Fibroblast of pulmonary artery (primary cell): ENCODE measurements at places on chromosomes 2 and 18.
A peak's percentile ranks its signal among the peaks of the same experiment; 100 is the strongest.

- peak; percentile 76 for DNase-seq
These were observed 36.2 kb downstream of the ASB1 start for GRCh38 chr2:238462782-238463396.

- DNase-seq = peak; percentile 4
These were observed 73.9 kb downstream of the LBH start for GRCh38 chr2:30305235-30305634.

- DNase-seq = no peak
These were observed 32.4 kb upstream of the EML4 start for GRCh38 chr2:42136782-42137124.

DNA sequence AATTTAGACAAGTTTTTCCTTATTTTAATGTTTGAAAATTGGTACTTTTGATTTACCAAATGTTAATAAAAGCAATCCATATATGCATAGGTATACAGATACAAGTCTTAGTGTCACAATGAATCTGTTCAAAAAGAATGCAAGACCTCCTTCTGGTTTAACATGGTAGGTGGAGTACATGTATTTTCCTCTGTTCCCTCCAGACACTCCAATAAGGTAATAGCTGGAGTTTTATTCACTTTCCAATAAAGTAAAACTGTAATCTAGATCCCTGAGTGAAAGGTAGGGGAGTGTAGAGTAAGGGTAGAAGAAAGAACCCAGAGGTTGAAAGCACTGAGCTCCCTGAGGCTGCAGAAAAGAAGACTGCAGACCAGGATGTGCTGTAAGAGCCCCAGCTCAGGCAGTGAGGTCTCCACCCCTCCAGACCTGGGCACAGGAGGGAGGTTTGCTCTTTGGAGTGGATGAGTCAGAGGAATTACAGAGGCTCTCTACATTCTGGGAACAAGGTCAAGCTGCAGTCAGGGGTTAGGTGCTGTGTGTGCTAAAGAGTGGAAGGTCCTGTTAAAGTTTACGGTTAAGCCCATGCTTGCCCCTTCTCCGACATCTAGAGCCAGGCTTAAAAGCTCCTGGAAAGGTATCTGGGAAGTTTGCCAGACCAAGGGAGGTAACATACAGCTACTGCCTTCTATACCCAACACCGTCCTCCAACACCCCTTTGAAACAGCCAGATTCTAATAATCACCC is 27.6 kb upstream of the STAT1 start:
- DNase-seq = peak; percentile 33

DNA sequence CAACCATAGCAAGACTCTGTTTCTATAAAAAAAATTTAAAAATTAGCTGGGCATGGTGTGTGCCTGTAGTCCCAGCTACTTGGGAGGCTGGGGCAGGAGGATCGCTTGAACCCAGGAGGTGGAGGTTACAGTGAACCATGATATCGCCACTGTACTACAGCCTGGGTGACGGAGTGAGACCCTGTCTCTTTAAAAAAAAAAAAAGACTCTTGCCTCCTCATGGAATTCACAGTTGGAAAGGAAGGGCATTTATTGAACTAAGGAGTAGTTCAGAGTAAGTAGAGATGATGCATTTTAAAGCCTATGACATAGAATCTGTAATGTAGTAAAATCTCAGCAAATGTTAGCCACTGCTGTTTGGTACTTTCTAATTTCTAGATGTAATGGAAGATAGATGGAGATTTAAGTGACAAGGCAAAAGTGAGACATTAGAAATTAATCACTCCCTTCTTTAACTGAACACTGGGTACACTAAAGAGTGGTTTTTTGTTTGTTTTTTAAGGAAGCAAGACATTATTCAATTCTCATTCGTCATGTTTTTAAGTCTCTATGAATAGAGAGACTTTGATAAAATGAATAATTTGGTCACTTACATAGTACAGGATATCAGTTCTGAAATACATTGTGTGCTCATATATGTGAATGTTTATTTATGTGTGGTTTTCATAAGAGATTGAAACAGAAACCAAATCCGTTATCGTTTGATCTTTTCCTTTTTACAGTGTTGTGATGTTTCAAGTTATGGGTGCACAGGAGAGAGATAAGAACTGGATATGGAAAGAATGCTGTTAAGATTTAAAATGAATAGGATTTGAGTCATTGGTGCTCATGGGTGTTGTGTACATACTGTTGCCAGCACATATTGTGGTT is 186.1 kb upstream of the STON1 start:
- DNase-seq = peak; percentile 83

DNA sequence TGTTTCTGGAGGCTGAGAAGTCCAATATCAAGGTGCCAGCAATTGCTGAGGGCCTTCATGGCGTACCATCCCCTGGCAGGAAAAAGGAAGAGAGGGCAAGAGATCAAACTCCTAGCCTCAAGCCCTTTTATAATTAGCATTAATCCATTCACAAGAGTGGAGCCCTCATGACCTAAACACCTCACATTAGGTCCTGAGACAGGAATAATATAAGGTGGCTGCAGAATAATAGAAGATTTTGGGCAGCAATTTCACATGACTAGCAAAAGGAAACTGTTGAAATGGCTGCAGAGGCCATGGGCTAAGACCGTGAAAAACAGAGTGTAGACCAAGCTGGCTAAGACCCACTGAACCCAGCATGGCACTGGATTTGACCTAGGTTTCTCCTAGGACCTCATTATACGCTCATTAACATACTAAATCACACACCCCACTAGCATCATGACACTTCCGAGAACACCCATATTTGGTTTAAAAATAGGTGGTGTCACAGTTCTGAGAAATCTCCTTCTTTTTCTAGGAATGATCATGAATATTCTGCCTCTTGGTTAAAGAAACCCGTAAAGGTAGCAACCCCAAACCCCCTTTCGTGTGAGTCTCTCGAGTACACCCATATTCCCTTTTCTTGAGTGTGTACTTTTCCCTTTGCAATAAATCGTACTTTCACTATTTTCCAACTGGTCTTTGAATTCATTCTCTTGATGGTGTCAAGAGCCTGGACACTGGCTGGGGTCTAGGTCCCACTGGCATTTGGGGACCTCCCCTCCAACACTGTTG is 3.1 kb upstream of the MYCN start:
- no peak for DNase-seq

DNA sequence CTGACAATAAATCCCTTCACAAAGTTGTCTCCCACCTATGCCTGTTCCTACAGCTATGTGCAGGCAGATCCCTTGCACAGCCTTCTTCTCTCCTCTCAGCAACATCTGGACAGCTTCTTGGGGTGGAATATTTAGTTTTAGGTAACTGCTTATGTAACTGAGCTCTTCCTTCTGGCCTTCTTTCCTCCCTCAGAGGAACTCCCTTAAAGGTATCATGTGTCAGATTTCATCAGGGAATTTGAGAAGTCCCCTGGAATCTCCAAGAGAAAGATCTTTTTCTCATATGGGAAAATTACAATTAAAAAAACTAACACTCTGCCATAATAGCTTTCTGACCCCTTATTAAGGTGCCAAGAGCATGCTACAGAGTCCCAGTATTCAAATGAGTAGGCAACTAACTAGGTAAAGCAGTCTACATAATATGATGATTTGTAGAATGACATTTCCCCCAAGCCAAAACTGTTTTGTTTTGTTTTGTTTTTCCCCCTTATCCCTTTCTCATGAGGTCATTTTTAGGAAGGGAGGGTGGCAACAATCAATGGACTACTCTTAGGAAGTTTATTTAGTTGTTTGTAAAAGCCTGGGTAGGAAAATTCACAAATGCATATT is 2.4 kb downstream of the TMEM200C start:
- no peak for DNase-seq

GRCh38 chr2:16080071-16080470 is 139.7 kb downstream of the MYCN start:
- DNase-seq = no peak

DNA sequence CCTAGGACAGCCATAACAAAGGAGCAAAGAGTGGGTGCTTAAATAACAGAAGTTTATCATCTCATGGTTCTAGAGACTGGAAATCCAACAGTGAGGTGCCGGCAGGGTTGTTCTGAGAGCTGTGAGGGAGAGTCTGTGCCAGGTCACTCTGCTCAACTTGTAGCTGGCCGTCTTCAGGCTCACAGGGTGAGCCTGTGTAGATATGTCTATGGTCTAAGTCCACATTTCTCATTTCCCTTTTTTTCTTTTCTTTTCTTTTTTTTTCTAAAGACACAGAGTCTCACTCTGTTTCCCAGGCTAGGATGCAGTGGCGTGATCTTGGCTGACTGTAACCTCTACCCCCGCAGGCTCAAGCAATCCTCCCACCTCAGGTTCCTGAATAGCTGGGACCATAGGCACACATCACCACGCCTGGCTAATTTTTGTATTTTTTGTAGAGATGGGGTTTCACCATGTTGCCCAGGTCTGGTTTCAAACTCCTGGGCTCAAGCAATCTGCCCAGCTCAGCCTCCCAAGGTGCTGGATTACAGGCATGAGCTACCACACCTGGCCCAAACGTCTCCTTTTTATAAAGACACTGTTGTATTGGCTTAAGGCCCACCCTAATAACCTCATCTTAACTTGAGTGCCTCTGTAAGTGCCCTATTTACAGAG is 142.2 kb downstream of the SP3 start:
- DNase-seq = no peak

- no peak for DNase-seq
These were observed 21.4 kb downstream of the MGAT5 start for GRCh38 chr2:134275058-134275862.

DNA sequence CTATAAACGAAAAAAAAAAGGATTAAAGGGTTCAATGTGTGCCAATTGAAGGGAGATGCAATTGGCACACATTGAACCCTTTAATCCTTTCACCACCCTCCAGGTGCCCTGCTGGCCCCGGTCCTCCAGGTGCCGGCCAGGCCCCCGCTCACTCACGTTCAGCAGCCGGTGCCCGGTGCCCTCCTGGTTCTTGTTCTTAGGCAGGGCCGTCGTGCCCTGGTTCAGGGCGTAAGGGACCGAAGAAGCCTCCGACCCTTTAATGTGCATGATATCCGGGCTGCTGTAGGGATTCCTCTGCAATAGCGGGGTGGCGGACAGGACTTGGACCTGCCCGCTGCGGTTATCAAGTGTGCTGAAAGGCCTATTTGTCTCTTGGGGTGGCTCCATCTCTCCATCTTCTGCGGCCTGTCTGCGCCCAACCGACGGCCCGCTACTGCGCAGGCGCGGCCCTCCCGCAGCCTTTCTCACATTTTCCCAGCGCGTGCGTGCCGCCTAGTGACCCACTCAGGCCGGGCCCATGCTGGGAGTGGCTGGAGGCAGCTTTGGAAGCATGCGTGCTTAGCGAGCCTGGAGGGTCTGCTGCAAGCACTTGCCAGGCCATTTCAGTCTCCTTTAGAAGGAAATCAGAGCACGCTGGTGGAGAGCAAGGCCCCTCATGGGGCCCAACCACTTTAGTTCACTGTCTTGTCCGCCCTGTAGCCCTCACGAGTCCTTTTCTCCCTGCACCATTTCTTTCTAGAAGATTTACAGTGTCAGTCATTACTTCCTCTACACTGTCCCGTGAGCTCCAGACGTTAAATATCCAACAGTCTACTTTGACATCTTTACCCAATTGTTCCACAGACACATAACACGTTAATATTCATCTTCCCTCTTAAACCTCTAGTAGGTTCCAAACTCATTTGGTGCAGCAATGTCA is 24.3 kb downstream of the TMEM237 start:
- peak; percentile 78 for DNase-seq

- peak; percentile 66 for DNase-seq
These were observed at the start of gene SLC16A14 for GRCh38 chr2:230068651-230069055. TSS of gene SLC16A14 (minus strand) at chr2:230068924. CDS start at chr2:230059352, 9,572 bp downstream.

- DNase-seq = peak; percentile 81
These were observed 19.6 kb downstream of the UGP2 start for GRCh38 chr2:63861220-63861822.

DNA sequence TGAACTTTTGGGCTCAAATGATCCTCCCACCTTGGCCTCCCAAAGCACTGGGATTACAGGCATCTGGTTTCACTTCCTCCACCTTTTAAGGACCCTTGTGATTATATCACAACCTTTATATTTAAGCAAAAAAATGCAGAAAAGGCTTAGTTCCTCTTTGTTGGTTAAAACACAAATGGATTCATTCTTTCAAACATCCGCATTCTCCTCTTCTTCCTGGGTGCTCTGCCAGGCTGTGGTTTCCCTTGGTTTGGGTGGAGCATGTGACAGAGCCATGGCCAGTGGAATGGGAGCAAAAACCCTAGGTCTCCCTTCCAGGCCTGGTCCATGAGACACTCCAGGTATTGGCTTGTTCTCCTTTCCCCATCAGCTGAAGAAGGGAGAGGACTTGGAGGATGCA is 9.9 kb upstream of the SLC66A3 start:
- no peak for DNase-seq

DNA sequence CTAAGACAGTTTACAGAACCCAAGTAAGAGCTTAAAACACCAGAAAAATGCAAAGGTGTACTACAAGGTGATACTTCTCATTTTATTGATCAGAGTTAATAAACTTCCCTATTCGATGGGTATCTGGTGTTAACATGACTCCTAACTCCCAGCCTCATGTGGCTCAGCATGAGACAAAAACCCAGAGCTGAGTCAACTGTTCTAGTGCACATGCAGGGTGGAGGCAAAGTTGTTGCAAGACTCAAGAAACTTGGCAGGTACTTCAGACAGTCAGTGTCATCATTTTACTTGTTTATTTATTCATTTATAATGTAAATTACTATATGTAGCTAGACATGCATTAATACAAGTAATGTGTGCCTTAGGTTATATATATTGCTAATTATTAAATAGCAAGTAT is 216.6 kb upstream of the DSEL start:
- peak; percentile 48 for DNase-seq

GRCh38 chr2:96103761-96104486 is 12.4 kb downstream of the ADRA2B start:
- DNase-seq = no peak

GRCh38 chr2:232345251-232345650 is 33.3 kb upstream of the ALPP start:
- no peak for DNase-seq

DNA sequence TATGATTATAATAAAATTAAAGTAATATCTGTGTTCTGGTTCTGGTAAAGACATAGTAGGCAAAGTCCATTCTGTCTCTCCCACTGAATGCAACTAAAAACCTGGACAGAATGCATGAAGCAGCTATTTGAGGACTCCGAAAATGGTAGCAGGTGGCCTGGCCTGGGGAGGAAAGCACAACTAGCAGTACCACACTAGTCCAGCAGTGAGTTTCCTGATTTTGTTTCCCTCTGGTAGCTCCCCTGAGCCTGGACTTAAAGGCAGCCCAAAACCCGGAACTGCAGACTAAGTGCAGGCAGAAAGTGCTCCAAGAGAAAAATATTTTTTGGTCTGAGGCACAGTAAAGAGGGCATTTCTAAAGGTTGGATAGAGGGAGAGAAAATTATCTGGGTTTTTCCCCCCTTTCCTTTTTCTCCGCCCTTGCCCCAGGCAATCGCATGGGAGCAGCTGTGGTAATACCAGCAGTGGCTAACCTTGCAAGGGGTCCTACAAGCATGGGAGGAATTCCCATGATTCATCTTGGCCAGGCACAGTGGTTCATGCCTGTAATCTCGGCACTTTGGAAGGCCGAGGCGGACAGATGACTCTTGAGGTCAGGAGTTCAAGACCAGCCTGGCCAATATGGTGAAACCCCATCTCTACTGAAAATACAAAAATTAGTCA is 32.3 kb downstream of the ASXL2 start:
- no peak for DNase-seq

GRCh38 chr2:173968551-173968950 is 3.4 kb upstream of the SP3 start:
- DNase-seq = no peak
